ENCODE measurements at places on chromosomes 13 and 19.

DNA sequence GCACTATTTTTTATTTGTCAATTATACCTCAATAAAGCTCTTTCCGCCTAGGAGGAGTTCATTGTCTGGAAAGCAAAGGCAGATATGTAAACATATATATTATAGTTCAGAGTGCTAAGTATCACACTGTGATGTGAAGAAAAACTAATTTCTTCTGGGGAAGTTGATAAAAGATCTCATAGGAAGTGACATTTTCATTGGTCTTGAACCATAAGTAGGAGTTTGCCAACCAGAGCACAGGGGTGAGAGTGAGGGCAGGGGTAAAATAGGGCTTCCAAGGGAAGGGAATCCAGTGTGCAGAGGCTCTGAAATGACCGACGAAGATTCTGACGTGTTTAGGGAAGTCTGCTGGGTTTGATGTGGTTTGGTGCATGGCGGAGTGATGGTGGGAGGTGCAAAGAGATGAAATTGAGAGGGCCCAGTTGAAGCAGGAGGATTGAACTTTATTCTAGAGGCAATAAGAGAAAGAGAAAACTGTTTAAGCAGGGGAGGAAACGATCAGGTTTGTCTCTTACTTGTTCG lies 780 bp upstream of the GTF2F2 start:
- no peak for DNase-seq

DNA sequence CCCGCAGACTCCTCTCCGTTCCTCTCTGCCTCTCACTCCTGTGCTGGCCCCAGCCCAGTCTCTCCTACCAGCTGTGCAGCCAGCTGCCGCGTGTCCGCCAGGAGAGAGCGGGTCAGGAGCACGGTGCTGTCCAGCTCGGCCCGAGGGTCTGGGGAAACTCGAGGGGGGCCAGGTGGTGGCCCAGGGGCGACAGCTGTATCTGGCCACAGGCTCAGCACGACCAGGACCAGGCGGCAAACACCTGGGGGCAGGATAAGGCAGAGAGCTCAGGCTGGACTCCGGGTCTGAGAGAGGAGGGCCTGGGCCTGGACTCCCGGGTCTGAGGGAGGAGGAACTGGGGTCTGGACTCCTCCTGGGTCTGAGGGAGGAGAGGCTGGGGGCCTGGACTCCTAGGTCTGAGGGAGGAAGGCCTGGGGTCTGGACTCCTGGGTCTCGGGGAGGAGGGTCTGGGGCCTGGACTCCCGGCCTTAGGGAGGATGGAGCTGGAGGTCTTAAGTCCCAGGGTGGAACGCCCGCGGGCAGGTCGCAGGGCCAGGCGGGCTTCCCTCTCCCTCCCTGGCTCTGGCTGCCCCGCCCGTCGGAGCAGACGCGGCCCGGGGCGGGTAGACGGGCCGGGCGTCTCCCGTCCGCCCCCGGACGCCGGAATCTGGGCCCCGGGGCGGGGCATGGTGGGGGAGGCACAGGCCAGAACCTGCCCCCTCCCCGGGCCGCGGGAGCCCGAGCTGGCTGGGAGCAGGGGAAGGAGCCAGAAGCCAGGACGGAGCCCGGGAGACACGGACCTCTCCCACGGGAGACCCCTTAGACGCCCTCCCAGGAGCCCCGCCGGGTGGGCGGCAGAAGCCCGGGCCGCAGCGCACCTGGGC lies 1.3 kb downstream of the IL11 start:
- no peak for DNase-seq

GRCh38 chr13:65600702-65601101 lies 1629.4 kb downstream of the PCDH9 start:
- DNase-seq: no peak

DNA sequence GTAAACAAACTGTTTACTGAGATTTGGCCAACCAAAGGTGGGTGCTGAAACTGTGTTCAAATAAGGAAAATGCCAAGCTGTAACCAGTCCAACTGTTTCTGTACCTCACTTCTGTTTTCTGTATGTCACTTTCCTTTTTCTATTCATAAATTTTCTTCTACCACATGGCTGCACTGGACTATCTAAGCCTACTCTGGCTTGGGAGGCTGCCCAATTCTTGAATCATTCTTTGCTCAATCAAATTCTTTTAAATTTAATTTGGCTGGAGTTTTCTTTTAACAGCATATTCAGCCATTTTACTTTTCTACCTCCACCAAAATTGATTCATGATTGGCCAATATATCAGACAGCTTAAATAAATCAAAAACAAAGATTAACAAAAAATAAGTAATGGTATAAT lies 1575.5 kb upstream of the SPRY2 start:
- no peak for DNase-seq

GRCh38 chr13:41502031-41502430 lies 44.7 kb downstream of the RGCC start:
- DNase-seq: no peak
